ENCODE measurements at places on chromosomes 12 and 14.

GRCh38 chr12:108525681-108526080, 10.6 kb downstream of the FICD start:
- no peak for DNase-seq

DNA sequence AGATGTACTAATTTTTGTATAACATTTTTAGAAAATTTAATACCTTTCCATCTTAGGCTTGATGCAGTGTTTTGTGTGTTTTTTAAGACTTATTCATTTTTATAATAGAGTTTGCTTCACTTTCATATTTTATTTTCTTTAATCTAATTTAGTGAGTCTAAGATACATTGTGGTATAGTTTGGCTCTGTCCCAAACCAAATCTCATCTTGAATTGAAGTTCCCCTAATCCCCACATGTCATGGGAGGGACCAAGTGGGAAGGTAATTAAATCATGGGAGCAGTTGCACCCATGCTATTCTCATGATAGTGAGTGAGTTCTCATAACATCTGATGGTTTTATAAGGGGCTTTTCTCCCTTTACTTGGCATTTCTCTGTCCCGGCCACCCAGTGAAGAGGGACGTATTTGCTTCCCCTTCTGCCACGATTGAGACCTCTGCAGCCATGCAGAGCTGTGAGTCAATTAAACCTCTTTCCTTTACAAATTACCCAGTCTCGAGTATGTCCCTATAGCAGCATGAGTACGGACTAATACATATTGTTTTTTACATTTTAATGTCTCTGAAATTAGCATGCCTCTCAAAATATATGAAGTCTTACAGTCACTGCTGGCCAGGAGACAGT, 34.9 kb downstream of the GABARAPL1 start:
- no peak for DNase-seq

DNA sequence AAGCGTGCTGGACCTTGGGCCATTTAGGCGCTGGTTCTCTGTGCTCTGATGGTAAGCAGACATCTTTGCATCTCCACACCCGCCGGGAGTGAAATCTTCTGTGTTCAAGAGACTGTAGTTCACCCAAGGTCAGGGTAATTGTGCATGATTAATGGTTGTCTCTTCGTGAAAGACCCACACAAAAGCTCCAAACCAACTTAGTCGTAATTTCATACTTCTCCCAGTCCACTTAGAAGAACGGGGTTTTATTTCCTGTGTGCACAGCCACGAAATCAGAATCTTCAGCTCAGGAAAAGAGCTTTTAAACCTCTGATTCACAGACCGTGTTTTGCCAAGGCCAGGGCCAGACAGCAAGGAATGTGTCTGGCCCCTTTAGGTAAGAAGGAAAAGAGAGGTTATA, 640.9 kb downstream of the MED13L start:
- DNase-seq = no peak

DNA sequence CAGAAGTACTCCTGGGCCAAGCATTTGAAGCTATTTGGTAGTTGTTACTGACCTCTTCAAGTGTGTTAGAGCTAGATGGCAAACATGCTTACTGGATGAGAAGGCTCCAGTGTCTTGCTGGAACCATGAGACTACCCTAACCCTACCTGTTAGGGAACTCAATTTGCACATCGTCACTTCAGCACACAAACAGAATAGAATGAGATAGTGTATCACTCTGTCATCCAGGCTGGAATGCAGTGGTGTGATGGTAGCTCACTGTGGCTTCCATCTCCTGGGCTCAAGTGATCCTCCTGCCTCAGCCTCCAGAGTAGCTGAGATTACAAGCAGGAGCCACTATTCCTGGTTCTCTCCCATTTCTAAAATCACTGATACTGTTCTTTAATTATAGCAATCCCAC, 417.0 kb upstream of the ATXN7L3B start:
- DNase-seq = no peak

DNA sequence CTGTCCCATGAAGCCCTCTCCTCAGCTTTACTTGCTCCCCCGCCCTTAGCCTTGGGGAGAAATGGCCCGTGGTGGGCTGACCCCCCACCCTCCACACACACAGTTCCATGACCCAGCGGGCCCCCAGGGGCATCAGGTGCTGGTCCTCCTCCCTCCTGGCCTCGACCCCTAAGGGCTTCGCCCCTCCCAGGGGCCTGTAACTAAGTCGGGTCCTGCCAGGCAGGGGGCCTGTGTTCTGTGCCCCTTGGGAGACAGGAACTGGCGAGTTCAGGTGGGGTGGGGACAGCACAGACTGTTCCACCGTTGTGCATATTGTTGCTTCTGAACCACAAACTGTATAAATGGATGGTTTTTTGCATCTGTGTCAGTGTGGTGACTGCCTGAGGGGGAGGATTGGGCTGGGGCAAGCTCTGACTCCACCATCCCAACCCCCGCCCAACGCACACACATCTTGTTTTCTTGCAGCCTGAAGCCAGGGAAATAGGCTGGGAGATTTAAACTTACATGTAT, 8.8 kb downstream of the TAMALIN start:
- no peak for DNase-seq

Data from activated naive CD4-positive, alpha-beta T cell (primary cell).